NCI-H774 (cell line): ENCODE measurements at places on chromosomes 6 and 20.

- DNase-seq = no peak
These were observed 859.4 kb downstream of the MAFB start for GRCh38 chr20:39829661-39830060.

DNA sequence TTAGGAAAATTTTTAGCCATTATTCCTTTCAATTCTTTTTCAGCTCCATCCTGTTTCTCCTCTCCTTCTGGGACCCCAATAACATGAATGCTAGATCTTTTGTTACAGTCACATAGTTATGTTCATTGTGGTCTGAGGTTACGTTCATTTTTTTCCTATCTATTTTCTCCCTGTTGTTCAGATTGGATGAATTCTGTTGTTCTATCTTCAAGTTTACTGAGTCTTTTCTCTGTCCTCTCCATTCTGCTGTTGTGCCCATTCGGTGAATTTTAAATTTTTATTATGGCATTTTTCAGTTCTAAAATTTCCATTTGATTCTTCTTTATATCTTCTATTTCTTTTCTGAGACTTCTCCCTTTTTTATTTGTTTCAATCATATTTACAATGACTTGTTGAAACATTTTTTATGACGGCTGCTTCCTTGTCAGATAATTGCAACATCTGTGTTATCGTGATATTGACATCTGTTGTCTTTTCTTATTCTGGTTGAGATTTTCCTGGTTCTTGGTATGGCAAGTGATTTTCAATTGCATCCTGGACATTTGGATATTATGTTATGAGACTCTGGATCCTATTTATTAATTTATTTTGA, 12.6 kb upstream of the DDR1 start:
- DNase-seq = no peak

GRCh38 chr20:21173485-21173884, 47.6 kb downstream of the KIZ start:
- DNase-seq = no peak

DNA sequence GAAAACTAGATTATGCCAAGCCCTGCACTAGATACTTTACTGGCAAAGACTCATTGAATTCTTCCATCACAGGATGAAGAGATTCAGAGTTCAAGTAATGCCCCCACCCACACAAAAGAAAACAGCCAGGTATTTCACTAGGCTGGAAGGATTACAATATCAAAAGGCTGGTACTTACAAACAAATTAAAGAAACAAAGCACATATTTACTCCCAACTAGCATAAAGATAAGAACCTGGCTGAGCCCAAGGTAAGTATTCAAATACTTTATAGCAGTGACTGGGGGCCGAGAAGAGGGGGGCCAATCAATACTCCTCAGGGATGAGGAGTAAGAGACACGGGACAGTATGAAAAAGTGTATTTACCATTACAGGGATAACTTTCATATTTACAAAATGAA, 3.7 kb downstream of the ACOT8 start:
- DNase-seq = no peak

DNA sequence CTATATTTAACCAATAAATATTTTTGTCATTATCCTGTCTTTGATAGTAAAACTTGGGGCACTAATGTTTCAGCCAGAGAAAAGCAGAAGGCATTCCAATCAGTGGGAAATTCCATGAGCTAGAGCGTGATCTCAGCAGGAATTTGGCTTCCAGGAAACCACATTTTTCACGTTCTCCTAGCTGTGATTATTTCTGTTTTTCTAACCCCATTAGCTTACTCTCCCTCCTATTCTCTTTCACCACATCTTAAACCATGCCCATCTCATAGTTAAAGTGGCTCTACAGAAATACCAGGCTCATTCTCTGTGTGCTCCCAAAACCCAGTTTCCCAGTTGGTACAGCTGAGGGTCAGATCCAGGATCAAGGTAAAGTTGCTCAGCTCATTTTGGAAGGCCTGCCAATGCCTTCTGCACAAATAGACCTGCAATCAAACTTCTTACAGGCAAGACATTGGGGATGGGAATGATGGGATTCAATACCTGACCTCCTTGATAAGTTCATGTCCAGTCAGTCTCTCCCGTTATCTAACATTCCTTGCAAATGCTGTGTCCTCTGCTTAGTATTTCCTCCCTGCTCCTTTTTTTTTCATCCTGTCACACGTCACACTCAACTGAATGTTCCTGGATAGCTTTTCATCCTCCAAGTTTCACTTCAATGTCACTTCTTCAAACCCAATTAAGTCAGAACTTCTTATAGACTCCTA, 33.1 kb upstream of the TMEM30A start:
- no peak for DNase-seq

DNA sequence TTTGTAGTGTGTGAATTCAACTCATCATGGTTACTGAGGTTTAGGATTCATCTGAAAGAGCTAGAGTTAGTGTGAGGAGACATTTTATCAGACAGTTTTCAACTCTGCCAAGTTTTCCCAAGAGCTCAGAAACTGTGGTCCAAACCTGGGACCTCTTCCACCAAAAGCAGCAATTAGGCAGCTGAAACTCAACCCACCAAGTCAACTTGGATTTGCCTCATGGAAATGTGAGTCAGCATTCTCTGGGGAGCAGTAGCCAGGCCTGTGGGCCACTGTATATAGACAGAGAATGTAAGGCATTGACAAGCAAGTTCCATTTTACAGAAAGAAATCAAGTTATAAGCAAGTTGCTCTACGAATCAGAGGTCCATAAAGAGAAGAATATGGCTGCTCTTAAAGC, 178.8 kb upstream of the HDDC2 start:
- DNase-seq = no peak

GRCh38 chr6:83183082-83183828, 9.8 kb downstream of the PGM3 start:
- no peak for DNase-seq

DNA sequence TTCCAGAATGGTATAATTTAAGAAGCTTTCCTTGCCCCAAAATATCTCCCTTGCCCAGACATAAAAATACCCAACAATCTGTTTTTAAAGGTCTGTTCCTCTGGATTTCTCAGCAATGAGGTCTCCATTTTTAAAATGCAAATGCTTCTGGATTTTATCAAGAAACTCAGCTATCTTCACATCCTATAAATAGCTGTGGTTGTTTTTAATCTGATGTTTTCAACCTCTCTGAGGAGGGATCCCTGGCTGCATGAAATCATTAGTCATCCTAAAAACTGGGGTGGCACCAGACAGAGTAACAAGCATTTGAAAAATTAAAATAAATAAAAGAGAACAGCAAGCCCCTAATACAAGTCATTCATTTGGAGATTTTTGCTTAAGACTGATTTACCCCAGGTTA, 168.5 kb upstream of the ID4 start:
- no peak for DNase-seq

GRCh38 chr20:51380401-51381385, 161.8 kb downstream of the NFATC2 start:
- no peak for DNase-seq

DNA sequence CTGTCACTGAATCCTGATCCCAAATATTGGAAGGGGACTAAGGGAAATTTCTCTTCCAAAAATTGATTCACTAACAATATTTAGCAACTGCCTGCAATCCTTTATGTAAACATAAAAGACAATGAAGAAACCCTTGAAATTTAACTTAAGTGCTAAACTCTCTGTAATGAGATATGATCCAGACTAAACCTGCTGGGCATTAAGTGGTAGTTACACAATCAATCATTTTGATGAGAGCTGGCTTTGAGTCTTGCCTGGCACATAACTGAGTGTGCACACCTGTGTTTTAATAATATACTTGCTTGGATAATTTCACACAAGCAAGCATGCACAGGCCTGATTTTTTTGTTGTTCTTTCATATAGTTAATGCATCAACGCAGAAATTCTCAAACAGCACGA, 9.8 kb upstream of the ZFP64 start:
- peak; percentile 70 for DNase-seq

DNA sequence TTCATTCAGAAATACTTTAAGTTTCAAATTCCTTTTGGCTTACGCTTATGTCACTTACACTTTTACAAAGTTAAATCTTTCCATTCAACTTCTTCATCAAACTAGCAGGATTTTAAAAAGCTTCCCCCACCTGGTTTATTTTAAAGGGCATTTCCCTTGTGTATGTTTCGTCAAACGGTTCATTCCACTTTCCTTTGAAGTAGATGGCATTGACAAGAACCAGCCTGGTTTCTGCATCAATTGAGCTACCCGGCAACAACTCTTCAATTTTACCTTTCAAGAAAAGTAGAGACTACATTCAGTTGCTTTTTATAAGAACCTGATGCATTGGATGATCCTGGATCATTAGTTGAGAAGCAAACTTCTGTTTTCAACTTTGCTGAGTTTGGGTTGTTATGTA, 9.8 kb downstream of the SERPINB9 start:
- no peak for DNase-seq
